Ammon's horn (tissue), 1 donor: ENCODE measurements at places on chromosomes 5 and 9.

GRCh38 chr5:56456002-56456401 lies 222.9 kb upstream of the ANKRD55 start:
- DNase-seq, result no peak

- DNase-seq, result no peak
Measured at GRCh38 chr5:150082374-150082773, 4.0 kb downstream of the CSF1R start.

DNA sequence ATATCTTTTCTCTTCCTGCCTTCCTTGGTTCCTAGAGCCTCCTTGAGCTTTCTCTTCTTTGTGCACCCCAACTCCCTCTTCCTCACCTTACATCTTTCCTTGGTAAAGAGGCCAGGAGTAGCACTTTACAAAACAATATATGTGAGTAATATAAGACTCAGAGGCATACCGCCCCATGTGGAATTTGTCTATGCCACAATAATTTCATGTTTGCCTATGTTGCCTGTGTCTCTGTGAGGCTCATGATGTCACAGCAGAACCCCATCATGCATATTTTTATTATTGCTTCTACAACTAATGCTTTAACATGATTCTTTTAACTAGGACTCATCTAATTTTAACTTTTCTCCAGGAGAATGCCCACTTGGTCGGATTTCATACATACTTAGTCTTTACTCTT lies 15.0 kb upstream of the LVRN start:
- DNase-seq, result no peak

DNA sequence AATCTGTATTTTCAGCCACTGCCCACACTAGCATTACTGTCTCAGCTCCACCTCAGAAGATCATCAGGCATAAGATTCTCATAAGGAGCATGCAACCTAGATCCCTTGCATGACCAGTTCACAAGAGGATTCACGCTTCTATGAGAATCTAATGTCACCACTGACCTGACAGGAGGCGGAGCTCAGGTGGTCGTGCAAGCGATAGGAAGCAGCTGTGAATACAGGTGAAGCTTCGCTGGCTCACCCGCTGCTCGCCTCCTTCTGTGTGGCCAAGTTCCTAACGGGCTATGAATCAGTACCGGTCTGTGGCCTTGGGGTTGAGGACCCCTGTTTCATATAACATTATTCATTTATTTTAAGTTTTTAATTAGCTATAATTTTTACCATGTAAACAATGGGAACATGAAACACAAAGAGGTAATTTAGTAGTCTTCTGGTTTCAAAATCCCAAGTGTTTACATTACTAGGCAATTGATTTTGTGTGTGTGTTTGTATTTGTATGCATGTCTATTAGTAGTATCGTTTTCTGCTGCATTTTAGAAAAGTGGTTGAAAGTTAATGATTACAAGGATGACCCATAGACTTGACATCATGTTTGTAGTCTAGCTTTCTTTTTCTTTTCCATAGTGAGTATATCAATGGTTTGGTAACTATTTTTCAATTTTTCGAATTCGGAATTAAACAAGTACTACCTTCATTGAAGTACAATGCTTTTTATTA lies 159.4 kb downstream of the TENT4A start:
- DNase-seq, result no peak

- DNase-seq, result no peak
Measured at GRCh38 chr5:137792303-137792702, 38.1 kb upstream of the HNRNPA0 start.

DNA sequence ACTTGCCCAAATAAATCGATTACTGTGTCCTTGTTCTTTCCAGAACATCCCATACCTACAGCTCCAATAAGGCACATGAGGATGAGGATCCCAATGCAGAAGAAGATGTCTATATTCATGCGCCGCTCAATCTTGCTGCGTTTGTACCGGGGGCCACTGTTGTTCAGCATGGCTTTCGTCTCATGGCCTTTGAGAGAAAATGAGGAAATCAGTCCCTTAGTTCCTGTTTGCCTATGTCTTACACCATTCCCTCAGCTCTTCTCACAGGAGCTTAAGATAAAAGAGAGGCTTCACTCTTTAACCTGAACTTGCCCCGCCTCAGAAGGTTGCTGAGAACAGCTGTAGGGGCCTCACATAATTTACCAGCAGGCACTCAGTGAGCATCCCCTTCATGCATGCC lies 211.6 kb downstream of the ATP10B start:
- DNase-seq, result no peak

DNA sequence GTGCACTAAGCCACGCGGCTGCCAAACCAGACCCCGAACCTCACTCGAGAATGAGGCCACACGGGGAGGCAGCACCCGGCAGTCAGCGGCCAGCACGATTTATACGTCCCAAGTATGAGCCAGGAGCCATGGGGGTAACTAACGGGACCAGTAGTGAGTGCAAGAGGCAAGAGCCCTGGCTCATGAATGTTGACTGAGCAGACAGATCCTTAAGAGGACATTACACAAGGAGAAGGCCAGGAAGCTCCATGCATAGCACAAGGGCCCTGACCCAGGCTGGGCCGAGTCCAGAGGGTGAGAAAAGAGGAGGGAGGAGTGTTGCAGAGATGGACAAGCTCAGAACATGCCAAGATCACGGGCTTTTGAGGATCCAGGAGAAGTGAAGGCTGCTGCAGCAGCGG lies 58.6 kb upstream of the PHYKPL start:
- no peak for DNase-seq

- DNase-seq, result peak; percentile 72
Measured at GRCh38 chr5:116361171-116361967, 213.3 kb downstream of the SEMA6A start.

DNA sequence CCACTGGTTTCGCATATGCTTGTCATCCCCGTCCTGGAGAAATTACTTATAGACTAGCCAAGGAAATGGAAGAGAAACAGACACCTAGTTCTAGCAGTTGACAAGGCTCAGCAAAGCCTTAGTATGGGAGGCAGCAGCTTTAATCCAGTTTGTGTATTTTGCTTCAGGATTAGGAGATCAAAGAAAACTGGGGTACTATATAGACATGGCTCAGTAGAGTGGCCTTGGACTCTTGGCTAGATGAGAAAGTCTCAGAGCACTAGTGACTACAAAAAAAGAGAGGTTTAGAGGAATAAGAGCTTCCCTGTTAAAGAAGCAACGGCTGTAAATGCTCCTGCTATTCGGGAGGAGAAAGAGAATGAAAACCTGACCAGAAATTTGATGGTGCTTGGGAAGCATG lies 349.1 kb downstream of the CTNND2 start:
- DNase-seq, result peak; percentile 32

GRCh38 chr5:10303201-10303600 lies 4.5 kb downstream of the CMBL start:
- no peak for DNase-seq

DNA sequence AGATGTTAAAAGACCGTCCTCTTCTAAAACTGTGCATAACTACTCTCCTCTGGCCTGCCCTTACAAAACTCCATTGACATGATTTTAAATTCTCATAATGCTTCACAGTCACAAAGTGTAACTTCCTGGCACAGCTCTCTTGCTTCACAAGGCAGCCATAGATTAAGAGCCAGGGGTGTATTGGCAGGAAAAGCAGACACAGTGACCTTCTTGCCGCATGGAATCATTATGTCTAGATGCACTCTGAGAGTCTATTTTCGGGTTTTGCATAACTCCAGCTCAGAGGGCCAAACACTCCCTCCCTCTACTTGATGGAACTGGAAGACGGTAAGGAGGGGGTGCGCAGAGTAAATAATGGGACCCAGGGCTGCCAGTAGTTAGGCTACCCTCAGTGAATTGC lies 110.1 kb downstream of the MARCHF3 start:
- peak; percentile 59 for DNase-seq

- DNase-seq, result no peak
Measured at GRCh38 chr5:61052882-61053281, 107.9 kb downstream of the NDUFAF2 start.
